ENCODE measurements at places on chromosomes 1 and 21.
A peak's percentile ranks its signal among the peaks of the same experiment; 100 is the strongest.

- DNase-seq: no peak
Measured at GRCh38 chr1:8398677-8399076, 80.8 kb downstream of the SLC45A1 start.

- DNase-seq: no peak
Measured at GRCh38 chr1:216903382-216903740, 180.1 kb upstream of the ESRRG start.

- DNase-seq: no peak
Measured at GRCh38 chr1:234975122-234975940, 153.3 kb downstream of the TOMM20 start.

DNA sequence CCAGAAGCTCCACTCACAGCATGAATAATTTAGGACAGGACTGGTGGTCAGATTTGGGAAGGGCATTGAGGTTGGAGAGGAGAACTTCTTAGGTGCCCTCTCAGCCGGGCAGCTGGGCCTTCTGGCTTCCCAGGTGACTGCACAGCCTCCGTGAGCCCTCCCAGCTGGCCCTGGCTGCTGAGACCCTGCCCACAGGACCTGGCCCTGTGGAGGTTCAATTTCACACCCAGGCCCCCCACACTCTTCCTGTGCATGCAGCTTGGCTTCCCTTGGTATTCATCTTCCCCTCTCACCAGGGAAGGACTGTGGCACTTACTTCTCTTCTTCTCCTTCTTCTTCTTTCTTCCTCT lies 50.6 kb downstream of the NDUFS5 start:
- no peak for DNase-seq

- DNase-seq: peak; percentile 79
Measured at GRCh38 chr1:154759196-154759595, 110.9 kb downstream of the KCNN3 start.

DNA sequence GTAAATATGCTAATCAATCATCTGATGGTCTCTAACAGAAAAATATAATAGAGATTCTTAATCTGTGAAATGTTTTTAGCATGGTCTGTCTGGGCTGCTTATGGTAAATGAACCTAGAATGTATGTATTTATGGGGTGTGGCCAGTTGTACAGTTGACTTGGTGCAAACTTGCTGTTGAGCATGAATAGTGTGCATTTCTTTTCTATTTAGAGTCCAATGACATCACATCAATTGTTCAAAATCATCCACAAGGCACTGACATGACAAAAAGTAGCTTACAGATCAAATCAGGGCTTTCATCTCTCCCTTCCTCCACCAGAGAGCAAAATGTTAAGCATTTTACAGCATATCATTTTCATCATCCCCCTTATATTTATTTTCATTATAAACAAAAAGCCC lies 1010.3 kb downstream of the KCNT2 start:
- DNase-seq: no peak

GRCh38 chr1:113057006-113057405 lies 16.0 kb upstream of the LRIG2 start:
- DNase-seq: no peak

DNA sequence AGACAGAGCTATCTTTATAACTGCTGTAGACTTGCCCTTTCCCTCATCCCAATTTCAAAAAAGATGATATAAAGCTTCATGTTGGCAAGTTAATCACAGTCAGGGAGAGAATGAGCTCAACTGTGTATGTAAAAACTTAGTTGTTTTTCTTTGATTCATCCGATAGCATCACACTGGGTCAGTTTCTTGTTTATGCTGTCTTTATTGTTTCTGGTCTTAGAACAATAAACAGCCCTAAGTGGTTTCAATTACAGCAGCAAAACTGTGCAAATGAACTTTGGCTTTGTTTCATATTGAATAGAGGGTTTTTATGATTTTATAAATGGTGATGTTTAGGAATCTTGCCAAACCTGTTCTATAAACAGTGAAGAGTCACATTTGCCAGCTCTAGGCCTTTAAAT lies 423.8 kb upstream of the CXADR start:
- no peak for DNase-seq

- DNase-seq: no peak
Measured at GRCh38 chr1:29052941-29053340, 70.8 kb downstream of the TMEM200B start.

DNA sequence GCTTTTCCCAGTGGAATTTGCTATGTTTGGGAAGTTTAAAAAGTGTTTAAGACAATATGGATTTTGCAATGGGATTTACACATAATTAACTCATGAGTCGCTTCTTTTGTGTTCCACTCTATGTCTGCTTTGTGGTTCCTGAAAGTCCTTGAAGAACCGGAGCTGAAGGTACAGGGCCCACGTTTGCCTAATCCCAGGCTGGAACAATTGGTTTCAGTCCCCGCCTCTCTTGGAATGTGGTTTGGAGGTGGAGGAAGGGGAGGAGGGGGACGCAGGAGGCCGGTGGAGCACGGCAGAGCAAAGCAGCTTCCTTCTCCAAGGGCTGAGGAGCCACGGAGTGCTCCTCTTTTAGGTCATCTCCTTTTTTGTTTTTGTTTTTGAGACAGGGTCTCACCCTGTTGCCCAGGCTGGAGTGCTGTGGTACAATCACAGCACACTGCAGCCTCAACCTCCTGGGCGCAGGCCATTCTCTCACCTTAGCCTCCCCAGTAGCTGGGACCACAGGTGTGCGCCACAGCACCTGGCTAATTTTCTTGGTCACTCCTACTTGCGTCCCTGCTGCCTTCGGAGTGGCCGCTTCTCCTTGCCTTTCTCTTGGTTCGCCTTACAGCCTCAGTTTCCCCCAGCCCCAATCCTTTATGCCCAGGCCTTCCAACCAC lies 129.5 kb upstream of the ERRFI1 start:
- no peak for DNase-seq

DNA sequence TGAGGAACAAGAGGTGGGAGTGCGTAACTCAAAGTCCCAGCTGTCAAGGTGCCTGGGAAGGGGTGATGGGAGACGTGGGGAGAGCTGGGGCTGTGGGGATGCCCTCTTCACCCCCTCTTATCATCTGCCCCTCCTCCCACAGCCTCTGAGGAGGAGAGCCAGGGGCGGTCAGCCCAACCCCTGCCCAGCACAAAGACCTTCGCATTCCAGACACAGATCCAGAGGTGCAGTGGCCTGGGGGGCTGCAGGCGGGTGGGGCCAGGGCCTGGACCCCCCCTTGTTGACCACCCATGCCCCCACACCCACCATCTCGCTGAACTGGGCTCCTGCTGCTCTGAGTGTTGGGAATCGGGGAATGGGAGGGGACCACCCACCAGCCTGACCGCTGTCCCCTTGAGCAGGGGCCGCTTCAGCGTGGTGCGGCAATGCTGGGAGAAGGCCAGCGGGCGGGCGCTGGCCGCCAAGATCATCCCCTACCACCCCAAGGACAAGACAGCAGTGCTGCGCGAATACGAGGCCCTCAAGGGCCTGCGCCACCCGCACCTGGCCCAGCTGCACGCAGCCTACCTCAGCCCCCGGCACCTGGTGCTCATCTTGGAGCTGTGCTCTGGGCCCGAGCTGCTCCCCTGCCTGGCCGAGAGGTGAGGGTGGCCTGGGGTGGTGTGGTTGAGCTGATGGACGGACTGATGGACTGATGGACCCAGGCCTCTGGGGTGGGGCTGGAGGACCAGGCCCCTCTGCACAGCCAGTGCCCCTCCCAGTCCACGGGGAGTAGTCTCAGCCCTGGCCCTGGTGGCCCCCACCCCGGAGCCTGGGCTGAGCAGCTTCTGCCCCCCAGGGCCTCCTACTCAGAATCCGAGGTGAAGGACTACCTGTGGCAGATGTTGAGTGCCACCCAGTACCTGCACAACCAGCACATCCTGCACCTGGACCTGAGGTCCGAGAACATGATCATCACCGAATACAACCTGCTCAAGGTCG lies 29.7 kb downstream of the TRIM11 start:
- DNase-seq: no peak

DNA sequence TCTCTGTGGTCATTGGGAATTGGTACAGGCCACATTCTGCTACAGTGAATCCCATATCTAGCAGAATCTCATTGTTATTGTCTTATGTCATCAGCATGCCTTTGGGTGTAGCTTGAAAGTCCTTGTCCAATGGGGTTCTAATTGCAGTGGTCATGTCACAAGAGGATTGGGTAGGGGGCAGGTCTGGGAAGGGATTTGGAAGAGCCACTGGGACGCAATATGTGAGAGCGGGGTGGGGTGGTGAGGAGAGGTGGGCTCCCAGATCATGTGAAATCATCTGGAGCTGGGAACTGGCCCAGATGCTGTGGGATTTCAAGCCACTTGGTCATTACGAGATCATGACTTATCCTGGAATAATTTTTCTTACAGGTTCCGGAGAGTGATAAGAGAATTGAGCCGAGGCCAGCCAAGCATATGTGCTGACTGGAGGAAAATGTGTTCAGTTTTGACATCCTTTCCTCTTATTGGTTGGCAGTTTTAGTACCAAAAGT lies 16.3 kb downstream of the CNIH3 start:
- DNase-seq: no peak

GRCh38 chr1:210654176-210654981 lies 325.7 kb downstream of the HHAT start:
- no peak for DNase-seq

- no peak for DNase-seq
Measured at GRCh38 chr1:30652152-30652841, 71.1 kb downstream of the MATN1 start.

GRCh38 chr1:216222288-216222687 lies 201.0 kb downstream of the USH2A start:
- no peak for DNase-seq

GRCh38 chr1:22717037-22717760 lies 6.6 kb downstream of the EPHB2 start:
- DNase-seq: no peak

- no peak for DNase-seq
Measured at GRCh38 chr1:99811747-99812146, 38.4 kb upstream of the AGL start.
